ENCODE measurements at places on chromosomes 7 and 10. TPM values are rescaled to one million over a fixed set of nuclear protein-coding genes. Genes with fewer than 3 reads are reported as not detected.

TRPV5 gene
- total RNA-seq = not detected

PUS7 gene
- total RNA-seq = 39.0 TPM

SBDS gene
- total RNA-seq = 50.1 TPM

RSU1 gene
- total RNA-seq = 29.5 TPM

IFIT1B gene
- total RNA-seq = not detected

DNA sequence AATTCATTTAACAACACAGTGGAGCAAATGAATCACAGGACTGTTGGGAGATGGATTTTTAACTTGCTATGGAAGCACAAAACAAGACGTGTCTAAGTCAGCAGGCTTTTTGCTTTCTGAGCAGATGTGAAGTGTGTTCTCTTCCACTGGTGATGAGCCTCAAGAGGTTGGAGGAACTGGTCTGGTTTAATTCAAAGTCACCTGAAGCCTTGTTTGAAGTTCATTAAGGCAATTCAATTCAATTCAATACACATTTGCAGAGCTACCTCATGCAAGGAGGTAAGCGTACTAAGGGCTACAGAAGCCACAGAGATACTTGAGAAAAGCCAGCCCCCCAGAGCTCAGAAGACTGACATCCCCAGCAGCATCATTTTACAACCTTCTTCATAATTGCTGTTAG is 68.4 kb upstream of the PALS2 start:
- DNase-seq = no peak
- H3K36me3 ChIP-seq = no peaks in the 10 kb centered on the region
- H3K4me3 ChIP-seq = no peak overlapping the region
- H3K27me3 ChIP-seq = peaks cover 1% of the 10 kb centered on the region
- no peak overlapping the region for H3K27ac ChIP-seq

DNA sequence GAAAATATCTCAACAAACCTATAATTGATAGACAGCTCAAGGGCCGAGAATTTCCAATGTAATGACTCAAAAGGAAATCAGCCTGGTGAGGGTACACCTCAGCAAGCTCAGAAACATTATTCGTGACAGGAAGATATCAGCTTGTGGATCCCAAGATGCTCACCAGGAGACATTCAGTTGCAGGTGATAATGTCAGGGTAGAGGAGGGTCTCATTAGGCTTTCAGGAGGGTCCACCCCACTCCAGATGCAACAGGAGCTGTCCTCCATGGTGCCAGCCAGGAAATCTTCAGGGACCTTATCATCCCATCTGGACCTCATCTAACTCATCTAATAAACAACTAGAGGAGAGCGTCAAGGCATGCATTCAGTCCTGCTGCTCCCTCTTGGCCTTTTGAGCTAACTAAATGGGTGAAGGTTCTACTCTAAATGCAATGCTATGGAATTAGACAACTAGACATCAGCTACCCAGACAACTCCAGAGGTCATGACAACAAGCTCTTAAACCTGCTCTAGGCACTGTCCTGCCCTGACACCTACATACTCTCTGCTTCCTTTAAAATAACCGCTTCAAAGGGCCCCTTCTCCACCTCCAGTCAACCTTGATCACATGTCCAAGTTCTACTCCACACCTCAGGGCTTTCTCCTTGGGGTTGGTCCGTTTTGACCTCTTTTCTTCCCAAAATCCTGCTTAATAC is 4.3 kb upstream of the GIMAP5 start:
- peaks cover 33% of the 10 kb centered on the region for H3K27me3 ChIP-seq
- no peaks in the 10 kb centered on the region for H3K4me1 ChIP-seq
- no peak for DNase-seq
- no peak overlapping the region for H3K27ac ChIP-seq
- H3K36me3 ChIP-seq = no peaks in the 10 kb centered on the region

GRCh38 chr10:6400821-6401465 is 179.1 kb downstream of the PRKCQ start:
- peak overlapping the region; percentile 0 for H3K27ac ChIP-seq
- no peaks in the 10 kb centered on the region for H3K36me3 ChIP-seq
- no peaks in the 10 kb centered on the region for H3K27me3 ChIP-seq
- H3K4me3 ChIP-seq = no peak overlapping the region
- DNase-seq = no peak

GRCh38 chr7:655758-656157 is 70.7 kb upstream of the DNAAF5 start:
- no peaks in the 10 kb centered on the region for H3K36me3 ChIP-seq
- DNase-seq = no peak
- no peak overlapping the region for H3K27ac ChIP-seq
- H3K4me3 ChIP-seq = no peak overlapping the region
- no peaks in the 10 kb centered on the region for H3K4me1 ChIP-seq
- H3K27me3 ChIP-seq = no peaks in the 10 kb centered on the region

DNA sequence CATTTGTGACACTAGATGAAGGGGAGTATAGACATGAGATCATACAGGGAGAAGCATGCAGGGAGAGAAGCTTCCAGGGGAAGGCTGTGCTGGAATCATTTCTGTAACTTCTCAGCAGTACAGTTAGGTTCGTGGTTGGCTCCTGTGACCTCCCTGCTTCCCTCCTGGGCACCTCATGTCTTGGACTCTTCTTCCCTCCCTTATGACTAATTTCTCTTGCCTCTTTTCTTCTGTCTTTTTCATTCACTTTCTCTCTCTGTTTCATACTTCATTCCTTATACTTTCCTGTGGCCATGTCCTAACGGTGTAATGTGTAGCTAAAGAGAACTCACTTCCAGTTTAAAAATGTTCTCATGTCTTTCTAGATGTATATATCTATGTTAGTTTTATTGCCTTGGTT is 19.1 kb upstream of the HKDC1 start:
- H3K4me1 ChIP-seq = no peaks in the 10 kb centered on the region
- no peak for DNase-seq
- H3K27ac ChIP-seq = no peak overlapping the region
- no peaks in the 10 kb centered on the region for H3K27me3 ChIP-seq
- H3K36me3 ChIP-seq = peaks cover 39% of the 10 kb centered on the region
- H3K4me3 ChIP-seq = no peak overlapping the region

GRCh38 chr7:1650363-1651030 is 19.6 kb upstream of the ELFN1 start:
- H3K27ac ChIP-seq = no peak overlapping the region
- no peak for DNase-seq
- no peaks in the 10 kb centered on the region for H3K27me3 ChIP-seq
- no peak overlapping the region for H3K4me3 ChIP-seq
- H3K4me1 ChIP-seq = no peaks in the 10 kb centered on the region
- no peaks in the 10 kb centered on the region for H3K36me3 ChIP-seq

- no peak for DNase-seq
- no peaks in the 10 kb centered on the region for H3K36me3 ChIP-seq
- H3K4me1 ChIP-seq = peaks cover 22% of the 10 kb centered on the region
- H3K27me3 ChIP-seq = no peaks in the 10 kb centered on the region
- H3K27ac ChIP-seq = no peak overlapping the region
These were observed 19.5 kb downstream of the STAM start for GRCh38 chr10:17663450-17663849.

GRCh38 chr10:4450169-4450568 is 375.8 kb upstream of the AKR1E2 start:
- no peak for DNase-seq
- no peaks in the 10 kb centered on the region for H3K4me1 ChIP-seq
- H3K27me3 ChIP-seq = no peaks in the 10 kb centered on the region
- H3K36me3 ChIP-seq = no peaks in the 10 kb centered on the region
- H3K4me3 ChIP-seq = no peak overlapping the region
- no peak overlapping the region for H3K27ac ChIP-seq

GRCh38 chr10:92737484-92737883 is 47.7 kb downstream of the HHEX start:
- no peak overlapping the region for H3K27ac ChIP-seq
- no peaks in the 10 kb centered on the region for H3K4me1 ChIP-seq
- H3K4me3 ChIP-seq = no peak overlapping the region
- no peak for DNase-seq
- no peaks in the 10 kb centered on the region for H3K36me3 ChIP-seq
- no peaks in the 10 kb centered on the region for H3K27me3 ChIP-seq

GRCh38 chr10:48529331-48529730 is 75.5 kb downstream of the ARHGAP22 start:
- DNase-seq = no peak
- no peaks in the 10 kb centered on the region for H3K27me3 ChIP-seq
- no peak overlapping the region for H3K4me3 ChIP-seq
- no peak overlapping the region for H3K27ac ChIP-seq
- no peaks in the 10 kb centered on the region for H3K36me3 ChIP-seq

- DNase-seq = peak; percentile 13
- H3K36me3 ChIP-seq = peaks cover under 1% of the 10 kb centered on the region
- no peak overlapping the region for H3K4me3 ChIP-seq
These were observed 48.7 kb downstream of the EPC1 start for GRCh38 chr10:32298075-32298812.

- H3K4me3 ChIP-seq = no peak overlapping the region
- no peak overlapping the region for H3K27ac ChIP-seq
- no peaks in the 10 kb centered on the region for H3K4me1 ChIP-seq
- H3K36me3 ChIP-seq = no peaks in the 10 kb centered on the region
- no peak for DNase-seq
These were observed 651.4 kb downstream of the INHBA start for GRCh38 chr7:41051535-41051934.

- H3K4me1 ChIP-seq = no peaks in the 10 kb centered on the region
- no peak for DNase-seq
- H3K27me3 ChIP-seq = no peaks in the 10 kb centered on the region
- H3K4me3 ChIP-seq = no peak overlapping the region
- H3K36me3 ChIP-seq = no peaks in the 10 kb centered on the region
These were observed 84.0 kb downstream of the SORBS1 start for GRCh38 chr10:95477175-95477520.

Data from HCT116 (cell line).